ENCODE measurements at places on chromosomes 4 and X.
A peak's percentile ranks its signal among the peaks of the same experiment; 100 is the strongest.

DNA sequence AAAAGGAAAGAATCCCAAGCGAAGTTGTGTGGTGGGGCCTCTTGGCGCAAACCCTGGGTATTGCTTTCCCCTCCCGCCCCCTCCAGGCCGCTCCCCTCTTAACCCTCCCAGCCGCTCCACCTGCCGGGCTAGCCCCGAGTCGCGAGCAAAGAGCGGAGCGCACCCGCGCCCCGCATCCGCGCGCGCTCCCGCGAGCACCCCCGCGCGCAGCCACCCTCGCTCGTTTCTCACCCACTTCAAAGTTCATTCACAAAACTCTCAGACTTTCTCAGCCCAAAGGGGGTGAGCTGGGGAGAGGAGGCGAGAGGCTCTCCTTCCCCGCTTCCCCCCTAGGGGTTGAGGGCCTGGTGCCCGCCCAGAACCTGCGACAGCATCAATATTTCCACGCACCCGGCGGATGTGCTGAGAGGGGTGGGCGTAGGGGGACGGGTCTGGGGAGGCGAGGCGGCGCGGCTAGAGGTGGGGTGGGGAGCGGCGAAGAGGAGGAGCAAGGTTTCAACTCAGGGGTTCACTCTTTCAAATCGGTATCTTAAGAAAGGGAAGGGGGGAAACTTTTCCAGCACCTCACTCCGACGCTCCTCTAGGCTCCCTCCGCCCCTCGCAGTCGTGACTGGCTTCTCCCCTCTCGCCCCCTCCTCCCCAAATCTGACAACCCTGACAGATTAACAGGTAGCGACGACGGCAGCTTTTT is 1.8 kb downstream of the MAML3 start:
- DNase-seq, result peak; percentile 98

GRCh38 chr4:17126321-17126966 is 228.0 kb upstream of the LDB2 start:
- no peak for DNase-seq

DNA sequence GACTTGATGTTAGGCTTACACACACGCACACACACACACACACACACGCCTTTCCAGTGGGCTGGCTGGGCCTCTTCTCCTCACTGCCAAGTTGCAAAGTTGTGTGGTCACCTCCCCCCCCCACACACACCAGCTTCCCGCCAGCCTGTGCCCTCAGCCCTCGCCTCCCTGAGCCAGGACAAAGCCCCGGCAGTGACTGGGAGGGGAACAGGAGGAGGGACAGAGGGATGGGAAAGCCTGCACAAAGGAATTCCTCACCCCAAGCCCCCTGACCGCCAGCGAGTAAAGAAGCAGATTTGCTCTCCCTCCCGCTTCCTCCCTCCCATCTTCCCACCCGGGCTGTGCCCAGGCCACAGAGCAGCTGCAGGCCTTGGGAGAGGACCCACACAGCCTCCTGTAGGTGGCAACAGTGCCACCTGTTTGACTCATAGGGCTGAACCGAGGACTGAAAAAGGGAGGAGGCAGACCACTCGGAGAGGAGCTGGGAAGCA is at the start of gene GDPD2:
Gene GDPD2, plus strand, starts transcription at position 464 of the 491 bp plus-strand sequence. CDS start 1,671 bp downstream, outside the sequence.
- DNase-seq, result peak; percentile 51

DNA sequence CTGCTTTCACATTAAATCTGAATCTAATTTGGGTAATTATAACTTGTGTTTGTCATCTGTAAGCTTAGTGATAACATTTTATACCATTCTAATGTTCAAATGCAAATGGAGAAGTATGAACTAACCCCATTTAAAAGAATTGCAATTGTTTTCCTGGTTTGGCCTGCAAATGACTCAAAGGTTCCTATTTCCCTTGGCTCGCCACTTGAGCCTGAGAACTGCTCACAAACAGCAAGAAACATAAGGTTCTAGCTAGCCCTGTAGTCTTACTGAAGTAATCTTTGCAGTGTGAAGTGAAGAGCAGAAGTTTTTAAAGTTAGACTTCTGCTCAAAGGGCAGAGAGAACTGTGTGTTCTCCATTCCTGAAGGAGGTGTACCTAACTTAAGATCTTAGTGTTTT is 27.2 kb downstream of the UPRT start:
- no peak for DNase-seq

- no peak for DNase-seq
Measured at GRCh38 chr4:120056246-120056645, 10.4 kb downstream of the MAD2L1 start.

DNA sequence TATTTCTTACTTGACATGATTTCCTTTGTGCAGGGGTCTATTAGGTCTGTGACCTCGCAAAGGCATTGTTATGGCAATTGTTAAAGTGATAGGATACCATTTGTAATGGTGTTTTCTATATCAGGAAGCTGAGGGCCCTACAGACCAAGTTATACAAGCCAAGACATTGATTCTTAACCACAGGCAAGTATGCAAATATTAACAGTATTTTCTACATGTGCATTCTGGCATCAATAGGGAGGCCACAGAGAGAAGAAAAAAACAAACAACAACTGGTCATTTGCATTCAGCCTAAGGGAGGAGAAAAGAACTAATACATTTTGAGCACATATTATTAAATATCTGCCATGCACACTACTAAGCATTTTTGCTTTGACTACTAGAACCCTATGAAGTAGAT is 28.5 kb downstream of the GBA3 start:
- DNase-seq, result no peak

- no peak for DNase-seq
Measured at GRCh38 chr4:187166886-187167512, 443.3 kb upstream of the FAT1 start.

DNA sequence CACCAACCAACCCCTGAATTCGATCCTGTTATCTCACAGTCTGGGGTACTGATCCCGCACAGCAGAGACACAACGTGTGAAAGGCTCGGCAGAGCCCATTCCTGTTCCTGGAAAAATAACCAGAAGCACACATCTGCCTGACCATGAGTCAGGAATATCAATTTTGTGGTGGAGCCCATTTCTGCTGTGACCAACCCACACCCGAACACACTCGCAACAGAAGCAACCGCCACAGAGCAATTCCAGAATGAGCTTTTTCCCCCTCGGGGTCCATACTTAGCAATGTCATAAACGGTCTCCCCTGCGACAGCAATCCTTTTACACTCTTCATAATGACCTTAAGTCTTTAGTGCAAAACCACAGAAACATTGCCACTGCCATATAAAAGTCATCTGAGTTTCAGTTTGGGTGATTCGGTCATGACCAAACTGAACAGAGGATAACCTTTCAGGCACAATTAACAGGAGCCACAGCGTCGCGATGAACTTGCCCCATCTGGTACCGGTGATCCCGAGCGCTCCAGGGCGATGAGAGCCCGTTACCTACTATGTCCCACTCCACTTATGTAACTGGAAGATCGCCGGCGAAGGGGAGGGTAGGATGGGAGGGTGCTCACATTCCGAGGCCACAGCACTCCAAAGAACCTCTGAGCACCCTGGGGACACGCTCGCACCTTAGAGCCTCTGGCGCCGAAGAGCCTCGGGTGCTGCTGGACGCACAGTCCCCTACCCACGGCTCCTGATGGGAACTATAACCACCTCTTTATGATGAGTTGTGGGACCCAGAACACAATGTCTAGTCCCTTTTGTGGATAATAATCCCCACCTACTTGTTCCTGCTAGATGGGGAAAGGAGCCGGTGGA is 1.1 kb downstream of the MECP2 start:
- peak; percentile 37 for DNase-seq

DNA sequence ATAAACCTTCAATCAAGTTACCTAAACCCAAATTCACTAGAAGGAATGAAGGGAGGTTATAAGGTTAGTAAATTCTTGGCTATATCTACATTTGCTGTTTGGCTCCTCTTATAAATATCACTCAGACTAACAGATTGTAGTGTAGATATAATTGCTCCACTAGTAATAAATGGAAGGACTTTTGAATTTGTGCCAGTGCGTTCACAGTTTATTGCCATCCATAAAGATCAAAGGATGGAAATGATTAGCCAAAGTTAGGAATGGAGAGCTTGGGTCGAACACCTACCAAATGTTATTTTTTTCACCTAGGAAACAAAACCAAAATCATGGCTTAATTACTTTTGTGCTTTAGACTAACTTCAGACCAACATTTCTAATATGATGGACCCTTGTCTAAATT is 9.2 kb downstream of the DTHD1 start:
- no peak for DNase-seq

- peak; percentile 19 for DNase-seq
Measured at GRCh38 chr4:128793859-128794672, 15.4 kb upstream of the JADE1 start.

GRCh38 chrX:119618439-119618838 is 12.2 kb upstream of the NKRF start:
- no peak for DNase-seq

- DNase-seq, result no peak
Measured at GRCh38 chr4:55675196-55675793, 39.2 kb upstream of the NMU start.

DNA sequence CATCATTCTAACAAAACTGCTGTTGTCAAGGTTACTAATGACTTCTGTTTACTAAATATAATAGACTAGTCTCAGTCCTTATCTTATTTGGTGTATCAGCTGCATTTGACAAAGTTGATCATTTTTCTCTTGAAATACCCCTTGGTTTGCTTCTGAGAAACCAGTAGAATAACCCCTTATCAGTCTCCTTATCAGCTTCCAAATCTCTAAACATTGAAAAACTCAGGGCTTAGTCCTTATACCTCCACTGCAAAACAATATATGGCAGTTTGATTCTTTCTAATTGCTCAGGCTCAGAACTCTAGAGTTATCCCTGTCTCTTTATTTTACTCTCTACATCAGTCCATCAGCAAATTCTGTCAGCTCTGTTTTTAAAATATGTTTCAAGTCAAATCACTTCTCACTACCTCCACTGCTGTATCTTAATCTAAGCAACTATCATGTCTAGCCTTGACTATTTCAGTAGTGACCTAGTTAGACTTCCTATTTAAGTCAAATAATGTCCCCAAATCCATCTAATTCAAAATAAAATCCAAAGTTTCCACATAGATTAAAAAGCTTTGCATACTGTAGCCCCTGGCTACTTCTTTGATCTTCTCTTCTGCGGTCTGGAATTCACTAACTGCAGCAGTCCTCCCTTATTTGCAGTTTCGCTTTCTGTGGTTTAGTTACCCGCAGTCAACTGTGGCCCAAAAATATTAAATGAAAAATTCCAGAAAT is 87.1 kb upstream of the NPNT start:
- DNase-seq, result no peak

- no peak for DNase-seq
Measured at GRCh38 chrX:34877436-34877835, 65.2 kb upstream of the FAM47B start.

DNA sequence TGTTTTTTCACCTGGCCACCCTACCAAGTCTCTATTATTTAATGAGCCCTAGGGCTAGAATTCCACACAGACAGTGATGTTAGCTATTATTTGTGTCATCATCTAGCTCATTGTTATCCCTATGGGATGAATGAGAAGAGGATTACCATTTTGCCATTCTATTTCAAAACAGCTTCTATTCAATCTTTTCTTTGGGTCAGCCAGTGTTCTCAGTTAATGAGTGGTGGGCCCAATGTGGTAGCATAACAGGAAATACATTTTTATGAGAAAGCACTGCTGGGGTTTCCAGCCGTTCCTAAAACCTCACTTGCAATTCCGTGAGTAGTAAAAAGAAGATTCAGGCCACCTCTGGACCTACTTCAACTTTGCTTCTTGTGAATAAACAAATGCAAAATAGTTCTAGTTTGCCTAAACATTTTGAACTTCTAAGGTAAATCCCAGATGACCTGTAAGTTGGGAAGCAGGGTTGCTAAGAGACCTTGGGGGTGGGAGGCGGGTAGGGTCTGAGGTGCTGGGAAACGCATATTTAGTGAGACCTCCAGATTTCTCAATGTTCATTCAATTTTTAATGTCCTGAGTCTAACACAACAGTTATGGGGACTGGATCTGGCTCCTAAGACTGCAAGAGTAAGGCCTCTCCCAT is 24.8 kb upstream of the CYP2U1 start:
- DNase-seq, result no peak

GRCh38 chr4:125020089-125021034 is 294.4 kb upstream of the FAT4 start:
- DNase-seq, result no peak

GRCh38 chr4:80184825-80185756 is 12.2 kb upstream of the PRDM8 start:
- DNase-seq, result peak; percentile 45

DNA sequence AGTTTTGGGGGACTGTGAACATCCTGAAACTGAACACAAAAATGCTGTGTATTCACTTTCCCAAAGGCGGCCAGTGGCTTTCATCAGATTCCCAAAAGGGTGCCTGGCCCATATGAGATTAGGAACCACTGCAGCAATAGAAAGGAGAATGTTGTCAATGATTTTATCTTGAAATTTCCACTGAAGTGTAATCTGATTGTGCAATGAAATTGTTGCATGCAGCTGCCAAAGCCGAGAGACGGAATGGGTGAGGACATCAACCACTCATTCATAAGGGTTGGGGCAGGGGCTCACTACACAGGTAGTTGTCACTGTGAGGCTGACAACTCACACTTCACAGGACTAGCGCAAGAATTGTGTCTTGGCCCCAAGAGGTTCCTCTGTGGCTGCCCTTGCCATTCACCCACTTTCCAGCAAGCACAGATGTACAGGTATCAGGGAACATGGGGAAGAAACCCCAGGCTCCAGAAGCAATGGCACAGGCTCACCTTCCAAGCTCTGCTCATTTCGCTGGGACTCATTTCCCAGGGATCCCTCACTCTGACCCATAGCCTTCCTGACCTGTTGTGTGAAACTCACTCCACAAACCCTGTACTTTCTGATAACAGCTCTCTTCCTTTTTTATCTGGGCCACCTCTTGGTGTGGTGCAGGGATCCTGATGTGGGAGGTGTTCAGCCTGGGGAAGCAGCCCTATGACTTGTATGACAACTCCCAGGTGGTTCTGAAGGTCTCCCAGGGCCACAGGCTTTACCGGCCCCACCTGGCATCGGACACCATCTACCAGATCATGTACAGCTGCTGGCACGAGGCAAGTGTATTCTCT is 48.8 kb downstream of the BMX start:
- DNase-seq, result no peak

GRCh38 chrX:153871946-153872878 is 13.8 kb downstream of the L1CAM start:
- DNase-seq, result no peak

GRCh38 chr4:121321466-121321865 is 59.4 kb downstream of the QRFPR start:
- DNase-seq, result no peak

- DNase-seq, result no peak
Measured at GRCh38 chr4:22508376-22508775, 7.5 kb downstream of the ADGRA3 start.

- DNase-seq, result no peak
Measured at GRCh38 chr4:8710416-8710815, 117.9 kb downstream of the CPZ start.

- no peak for DNase-seq
Measured at GRCh38 chrX:143472347-143472938, 44.8 kb downstream of the SPANXN3 start.

DNA sequence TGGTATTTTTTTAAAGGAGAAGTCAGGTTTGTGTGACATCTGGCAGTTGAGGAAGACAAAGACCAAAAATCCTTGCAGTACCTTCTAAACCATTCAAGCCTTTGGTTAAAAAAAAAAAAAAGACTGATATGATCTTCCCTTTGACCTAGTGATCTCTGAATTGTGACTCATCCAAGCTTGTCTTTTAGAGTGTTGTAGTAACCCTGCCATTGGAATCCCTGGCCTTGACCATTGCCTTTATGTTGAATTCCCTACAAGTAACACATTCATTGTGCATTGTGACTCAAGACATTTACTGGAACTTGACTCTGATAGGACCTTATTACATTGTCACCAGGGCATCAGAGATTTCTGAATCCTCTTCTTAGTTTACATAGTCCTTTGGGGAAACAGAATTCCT is 1469.0 kb downstream of the TECRL start:
- no peak for DNase-seq

Data from right kidney (tissue), 9 donors.